ENCODE measurements at places on chromosomes 13 and 19. TPM values are rescaled to one million over a fixed set of nuclear protein-coding genes. Genes with fewer than 3 reads are reported as not detected.
A peak's percentile ranks its signal among the peaks of the same experiment; 100 is the strongest.

- H3K4me3 ChIP-seq, result no peak overlapping the region
- H3K27ac ChIP-seq, result no peak overlapping the region
Observed at GRCh38 chr13:33383724-33384577, 98.4 kb upstream of the STARD13 start.

- peak; percentile 35 for DNase-seq
- H3K36me3 ChIP-seq, result peaks cover 6% of the 10 kb centered on the region
- H3K27me3 ChIP-seq, result peaks cover 27% of the 10 kb centered on the region
- H3K4me1 ChIP-seq, result no peaks in the 10 kb centered on the region
- H3K4me3 ChIP-seq, result peak within 1 kb of the TSS; percentile 54
- H3K27ac ChIP-seq, result peak within 1 kb of the TSS; percentile 51
Observed at GRCh38 chr19:15107061-15108010, at the start of gene SYDE1. Gene SYDE1 (plus strand): TSS chr19:15107401. CDS start chr19:15107434, 33 bp downstream.

INSR gene
- 27.7 TPM for polyA plus RNA-seq

DNA sequence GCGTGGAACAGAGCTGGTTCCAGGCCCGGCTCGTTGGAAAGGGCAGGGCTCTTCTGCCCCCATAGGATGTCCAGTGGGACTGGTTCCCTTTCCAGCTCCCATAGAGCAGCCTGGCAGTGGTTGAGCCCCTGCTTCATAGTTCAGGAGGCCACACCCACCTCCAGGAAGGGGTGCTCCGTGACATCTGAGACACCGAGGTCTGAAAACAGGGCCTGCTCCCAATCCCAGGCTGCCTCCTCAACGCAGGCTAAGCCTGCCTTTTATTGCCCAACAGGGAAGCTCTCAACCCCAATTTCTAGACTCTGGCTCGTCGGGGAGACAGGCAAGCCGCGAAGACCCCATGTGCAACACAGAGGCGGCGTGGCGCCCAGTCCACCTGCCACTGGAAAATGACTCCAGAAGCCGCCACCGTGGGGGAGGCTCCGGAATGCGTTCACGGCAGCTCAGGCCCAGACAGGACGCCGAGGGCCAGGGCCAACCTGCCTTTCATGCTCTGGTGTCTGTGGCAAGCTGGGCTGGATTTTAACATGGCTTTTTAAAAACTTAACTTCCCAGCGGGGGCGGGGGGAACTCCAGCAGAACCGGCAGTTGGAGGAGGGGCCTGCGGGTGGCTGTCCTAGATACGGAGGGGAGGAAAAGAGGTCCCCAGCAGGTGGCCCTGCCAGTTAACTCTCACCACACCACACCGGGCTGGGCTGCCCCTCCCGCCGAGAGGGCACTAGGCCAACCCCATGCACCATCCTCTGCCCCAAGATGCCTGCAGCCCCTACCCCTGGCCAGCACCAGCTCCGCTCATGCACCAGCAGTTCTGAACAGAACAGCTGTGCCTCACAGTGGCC lies 17.9 kb upstream of the TINCR start:
- peaks cover 50% of the 10 kb centered on the region for H3K36me3 ChIP-seq
- no peak for DNase-seq
- no peaks in the 10 kb centered on the region for H3K27me3 ChIP-seq
- H3K4me1 ChIP-seq, result peaks cover 13% of the 10 kb centered on the region
- no peak overlapping the region for H3K4me3 ChIP-seq

- no peak overlapping the region for H3K4me3 ChIP-seq
- H3K4me1 ChIP-seq, result peaks cover 45% of the 10 kb centered on the region
- no peak for DNase-seq
Observed at GRCh38 chr13:97239306-97239705, 17.2 kb downstream of the MBNL2 start.

DNA sequence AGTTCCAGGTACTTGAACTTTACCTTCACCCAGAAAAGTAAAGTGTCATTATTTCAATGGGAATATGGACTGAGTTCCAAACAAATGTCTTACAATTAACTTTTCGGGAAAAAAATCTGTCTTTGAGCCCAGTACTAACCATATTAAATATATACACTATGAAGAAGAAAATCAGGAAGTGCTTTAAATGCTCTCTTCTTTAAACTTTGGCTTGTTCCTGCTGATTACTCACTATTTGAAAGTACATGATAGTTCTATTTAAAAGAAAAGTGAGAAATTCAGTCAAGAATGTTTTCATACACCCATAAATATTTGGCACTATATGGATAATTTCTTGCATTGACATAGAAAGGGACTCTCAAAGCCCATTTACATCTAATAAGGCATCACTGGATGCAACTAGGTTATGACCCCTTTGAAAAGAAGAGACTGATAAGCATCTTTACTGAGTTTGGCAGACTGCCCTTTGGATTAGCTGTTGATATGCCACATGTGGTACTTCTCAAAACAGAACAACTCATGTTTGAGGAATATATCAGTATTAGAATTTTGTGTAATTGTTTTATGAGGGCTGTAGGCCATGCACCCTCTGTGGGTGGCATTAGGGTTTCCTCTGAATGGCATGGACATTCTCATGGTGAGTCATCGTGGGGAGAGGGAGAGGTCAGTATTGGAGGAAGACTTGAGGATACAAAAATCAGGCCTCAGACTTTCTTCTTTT lies 25.0 kb upstream of the VWA8 start:
- no peak overlapping the region for H3K27ac ChIP-seq
- no peaks in the 10 kb centered on the region for H3K36me3 ChIP-seq
- H3K4me3 ChIP-seq, result no peak overlapping the region
- DNase-seq, result no peak
- no peaks in the 10 kb centered on the region for H3K27me3 ChIP-seq

GRCh38 chr19:55471266-55471665 lies 5.2 kb upstream of the ZNF628 start:
- no peak overlapping the region for H3K4me3 ChIP-seq
- peaks cover 5% of the 10 kb centered on the region for H3K4me1 ChIP-seq
- DNase-seq, result no peak

CYP4F2 gene
- polyA plus RNA-seq, result 1.6 TPM

- no peak overlapping the region for H3K4me3 ChIP-seq
- H3K27me3 ChIP-seq, result no peaks in the 10 kb centered on the region
- H3K36me3 ChIP-seq, result no peaks in the 10 kb centered on the region
- DNase-seq, result no peak
- no peak overlapping the region for H3K27ac ChIP-seq
Observed at GRCh38 chr13:87524775-87525174, 146.4 kb upstream of the SLITRK5 start.

GRCh38 chr13:51807041-51807440 lies 3.1 kb upstream of the DHRS12 start:
- peaks cover 19% of the 10 kb centered on the region for H3K4me1 ChIP-seq
- H3K4me3 ChIP-seq, result no peak overlapping the region
- no peaks in the 10 kb centered on the region for H3K36me3 ChIP-seq
- no peak for DNase-seq

- H3K27ac ChIP-seq, result no peak overlapping the region
- no peak for DNase-seq
- peaks cover 7% of the 10 kb centered on the region for H3K36me3 ChIP-seq
- peaks cover 33% of the 10 kb centered on the region for H3K27me3 ChIP-seq
Observed at GRCh38 chr19:35032356-35032865, 2.1 kb downstream of the SCN1B start.

DNA sequence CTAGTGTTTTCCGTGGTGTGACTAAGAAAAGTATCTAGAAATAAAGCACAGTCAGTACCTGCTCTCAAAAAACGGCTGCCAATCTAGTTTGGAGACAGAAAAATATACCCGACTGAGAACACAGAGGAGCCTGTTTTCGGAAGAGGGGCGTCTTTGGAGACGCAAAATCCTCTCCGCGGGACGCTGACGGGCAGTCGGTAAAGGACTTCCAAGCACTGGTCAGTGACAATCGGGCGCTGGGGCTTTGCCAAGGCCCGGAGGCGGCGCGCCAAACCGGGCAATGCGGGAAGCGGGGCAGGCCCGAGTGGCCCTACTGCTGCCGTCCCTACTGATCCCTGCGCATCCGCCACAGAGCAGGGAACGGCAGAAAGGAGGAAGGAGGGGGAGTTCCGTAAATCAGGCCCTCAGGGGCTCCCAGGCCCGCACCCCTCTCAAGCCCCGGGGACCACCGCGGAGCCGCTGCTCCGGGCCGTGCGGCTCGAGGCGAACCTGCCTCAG lies 588 bp upstream of the DPY19L3 start:
- H3K4me3 ChIP-seq, result peak overlapping the region; percentile 90
- peak overlapping the region; percentile 98 for H3K27ac ChIP-seq
- peaks cover 11% of the 10 kb centered on the region for H3K4me1 ChIP-seq
- H3K27me3 ChIP-seq, result no peaks in the 10 kb centered on the region
- H3K36me3 ChIP-seq, result peaks cover 11% of the 10 kb centered on the region

F7 gene
- 38.1 TPM for polyA plus RNA-seq

OLFM2 gene
- polyA plus RNA-seq, result 15.9 TPM

CEACAM20 gene
- 2.6 TPM for polyA plus RNA-seq

- peak overlapping the region; percentile 100 for H3K4me3 ChIP-seq
- H3K27ac ChIP-seq, result peak overlapping the region; percentile 91
- no peak for DNase-seq
- H3K4me1 ChIP-seq, result peaks cover 32% of the 10 kb centered on the region
- peaks cover 47% of the 10 kb centered on the region for H3K36me3 ChIP-seq
- no peaks in the 10 kb centered on the region for H3K27me3 ChIP-seq
Observed at GRCh38 chr19:5621311-5621944, 1.1 kb downstream of the SAFB2 start.

- H3K4me3 ChIP-seq, result no peak overlapping the region
- peaks cover 69% of the 10 kb centered on the region for H3K27me3 ChIP-seq
- DNase-seq, result no peak
- no peak overlapping the region for H3K27ac ChIP-seq
Observed at GRCh38 chr19:2287585-2288337, 5.8 kb upstream of the PEAK3 start.

DNA sequence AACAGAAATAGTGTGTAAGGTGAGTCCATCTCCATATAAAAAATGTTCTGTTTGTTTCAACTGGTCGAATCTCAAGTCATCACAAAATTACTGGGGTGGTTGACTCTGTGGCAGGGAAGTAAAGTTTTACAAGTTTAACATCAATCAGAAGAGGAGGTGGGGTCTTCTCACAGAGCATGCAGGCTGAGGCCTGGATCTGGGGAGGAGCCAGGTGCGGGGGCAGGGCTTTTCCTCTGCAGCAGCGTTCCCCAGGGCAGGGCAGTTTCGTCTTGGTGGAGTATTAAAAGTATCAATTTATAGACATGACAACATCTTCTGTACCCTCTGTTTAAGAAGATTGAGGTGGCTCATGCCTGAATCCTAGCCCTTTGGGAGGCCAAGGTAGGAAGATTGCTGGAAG lies 68.8 kb downstream of the SLC7A9 start:
- H3K27me3 ChIP-seq, result no peaks in the 10 kb centered on the region
- DNase-seq, result no peak
- H3K4me3 ChIP-seq, result no peak overlapping the region
- H3K27ac ChIP-seq, result no peak overlapping the region

- H3K4me3 ChIP-seq, result no peak overlapping the region
- no peak overlapping the region for H3K27ac ChIP-seq
- no peaks in the 10 kb centered on the region for H3K27me3 ChIP-seq
Observed at GRCh38 chr13:79365981-79366380, 40.1 kb downstream of the RBM26 start.

GRCh38 chr19:33795370-33796163 lies 1.1 kb upstream of the KCTD15 start:
- peak; percentile 86 for DNase-seq
- H3K4me3 ChIP-seq, result peak overlapping the region; percentile 60
- peaks cover 10% of the 10 kb centered on the region for H3K36me3 ChIP-seq
- H3K27me3 ChIP-seq, result no peaks in the 10 kb centered on the region

DNA sequence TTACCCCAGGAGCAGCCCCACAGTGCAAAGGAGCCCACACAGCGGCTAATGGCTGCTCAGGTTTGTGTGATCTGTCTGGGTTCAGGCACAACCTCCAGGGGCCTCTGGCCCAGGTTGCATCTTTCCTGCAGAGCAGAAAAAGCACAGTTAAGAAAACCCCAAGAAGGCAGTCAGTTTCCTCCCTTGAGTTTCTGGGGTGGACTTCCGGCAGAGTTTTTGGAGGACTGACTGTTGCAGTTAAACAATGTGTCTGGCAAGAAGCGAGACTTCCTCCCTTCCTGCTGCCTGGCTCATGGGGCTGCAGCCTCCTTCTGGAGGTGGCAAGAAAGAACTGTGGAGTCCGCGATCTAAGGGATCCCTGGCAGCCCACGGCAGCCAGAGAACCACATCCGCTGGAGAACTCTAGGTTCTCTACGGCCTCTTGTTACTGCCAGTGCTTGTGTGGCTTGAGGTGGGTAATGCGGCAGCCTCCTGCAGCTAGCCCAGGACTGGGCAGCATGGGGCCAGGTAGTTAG lies 114.4 kb downstream of the ZDHHC20 start:
- no peak overlapping the region for H3K4me3 ChIP-seq
- no peak overlapping the region for H3K27ac ChIP-seq
- no peaks in the 10 kb centered on the region for H3K27me3 ChIP-seq
- no peaks in the 10 kb centered on the region for H3K36me3 ChIP-seq
- no peaks in the 10 kb centered on the region for H3K4me1 ChIP-seq

- H3K4me1 ChIP-seq, result no peaks in the 10 kb centered on the region
- no peak overlapping the region for H3K27ac ChIP-seq
- no peaks in the 10 kb centered on the region for H3K36me3 ChIP-seq
- H3K27me3 ChIP-seq, result no peaks in the 10 kb centered on the region
- H3K4me3 ChIP-seq, result no peak overlapping the region
Observed at GRCh38 chr13:25682276-25682675, 310.5 kb downstream of the ATP8A2 start.

- H3K36me3 ChIP-seq, result no peaks in the 10 kb centered on the region
- H3K4me3 ChIP-seq, result no peak overlapping the region
- H3K27me3 ChIP-seq, result no peaks in the 10 kb centered on the region
- H3K4me1 ChIP-seq, result no peaks in the 10 kb centered on the region
Observed at GRCh38 chr13:21033856-21034602, 27.4 kb downstream of the LATS2 start.

MEDAG gene
- 6.6 TPM for polyA plus RNA-seq

DNA sequence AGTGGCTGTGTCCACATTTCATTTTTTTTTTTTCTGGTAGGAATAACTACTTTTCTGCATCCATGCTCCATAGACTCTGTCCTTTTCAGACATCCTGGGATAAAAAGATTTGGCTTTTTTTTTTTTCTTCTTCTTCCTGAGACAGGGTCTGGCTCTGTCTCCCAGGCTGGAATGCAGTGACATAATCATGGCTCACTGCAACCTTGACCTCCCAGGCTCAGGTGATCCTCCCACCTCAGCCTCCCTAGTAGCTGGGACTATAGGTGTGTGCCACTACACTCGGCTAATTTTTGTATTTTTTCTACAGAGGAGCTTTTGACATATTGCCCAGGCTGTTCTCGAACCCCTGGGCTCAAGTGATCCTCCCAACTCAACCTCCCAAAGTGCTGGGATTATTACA lies 4.1 kb upstream of the ICAM3 start:
- no peak for DNase-seq
- H3K27ac ChIP-seq, result no peak overlapping the region
- H3K4me1 ChIP-seq, result no peaks in the 10 kb centered on the region
- H3K4me3 ChIP-seq, result no peak overlapping the region

- DNase-seq, result no peak
- no peaks in the 10 kb centered on the region for H3K4me1 ChIP-seq
- H3K36me3 ChIP-seq, result no peaks in the 10 kb centered on the region
- no peak overlapping the region for H3K4me3 ChIP-seq
- no peaks in the 10 kb centered on the region for H3K27me3 ChIP-seq
Observed at GRCh38 chr13:91078093-91078679, 269.3 kb upstream of the MIR17HG start.

Measured in large intestine (tissue), 12 donors.